Astrocyte (in vitro differentiated cells and primary cell): ENCODE measurements at places on chromosomes 16 and 17. TPM values are rescaled to one million over a fixed set of nuclear protein-coding genes. Genes with fewer than 3 reads are reported as not detected.

Gene OSBPL7
- 20.7 and 21.4 TPM in 2 replicates for total RNA-seq

Gene DNASE1
- 16.2 and 16.9 TPM in 2 replicates for total RNA-seq

Gene CCL16
- total RNA-seq = not detected in 2 replicates

Gene GPT2
- 70.2 and 75.7 TPM in 2 replicates for total RNA-seq

Gene RRN3
- 41.5 and 46.6 TPM in 2 replicates for total RNA-seq

Gene PITPNM3
- 1.0 and 1.3 TPM in 2 replicates for total RNA-seq

Gene CD300H
- total RNA-seq = not detected in 2 replicates

Gene TRPV3
- total RNA-seq = 0.16 and 0.22 TPM in 2 replicates

Gene TNFRSF13B
- not detected in 2 replicates for total RNA-seq

Gene NPTX1
- 0.43 and 0.48 TPM in 2 replicates for total RNA-seq

Gene PMFBP1
- 1.2 TPM in 2 replicates for total RNA-seq

Gene LGALS9B
- not detected in 2 replicates for total RNA-seq

Gene ARL5C
- not detected in 2 replicates for total RNA-seq

Gene MAF
- total RNA-seq = 19.3 and 21.8 TPM in 2 replicates

Gene SALL1
- total RNA-seq = 15.0 and 15.1 TPM in 2 replicates

Gene ZNF205
- 13.2 and 15.4 TPM in 2 replicates for total RNA-seq

Gene CACNA1H
- total RNA-seq = 21.7 and 30.5 TPM in 2 replicates

Gene PCTP
- 14.9 and 16.4 TPM in 2 replicates for total RNA-seq

Gene CTRB2
- 0.43 TPM in 1 of 2 replicates, not detected in the other for total RNA-seq

Gene HAP1
- 0.46 and 0.52 TPM in 2 replicates for total RNA-seq

Gene ADAMTS18
- 0.17 and 2.5 TPM in 2 replicates for total RNA-seq

Gene OR2C1
- total RNA-seq = not detected in 2 replicates

Gene C1QTNF8
- total RNA-seq = not detected in 2 replicates

Gene CRYM
- 0.34 and 0.50 TPM in 2 replicates for total RNA-seq

Gene TPSG1
- total RNA-seq = not detected in 2 replicates

Gene GNG13
- total RNA-seq = not detected in 2 replicates

Gene CASKIN1
- total RNA-seq = 0.66 and 1.3 TPM in 2 replicates

Gene CD300LD
- not detected in 2 replicates for total RNA-seq

Gene PRAC2
- not detected in 2 replicates for total RNA-seq

Gene TMED6
- 0.58 and 0.64 TPM in 2 replicates for total RNA-seq

Gene PLA2G10
- total RNA-seq = not detected in 2 replicates

Gene ENO3
- 12.7 and 20.4 TPM in 2 replicates for total RNA-seq

Gene SARM1
- total RNA-seq = 12.8 and 14.4 TPM in 2 replicates

Gene ASB16
- not detected in 2 replicates for total RNA-seq

Gene AOC2
- total RNA-seq = 4.1 and 5.0 TPM in 2 replicates

Gene NSRP1
- 17.0 and 17.7 TPM in 2 replicates for total RNA-seq

Gene PSKH1
- total RNA-seq = 27.3 and 29.7 TPM in 2 replicates

Gene USP43
- 5.3 and 7.0 TPM in 2 replicates for total RNA-seq

Gene MMP28
- total RNA-seq = 1.2 and 2.6 TPM in 2 replicates
